Mesothelial cell of epicardium (in vitro differentiated cells): ENCODE measurements at places on chromosomes 2 and 18. TPM values are rescaled to one million over a fixed set of nuclear protein-coding genes. Genes with fewer than 3 reads are reported as not detected.

The TCF23 gene
- 0.04 TPM in 1 of 3 replicates, not detected in the others for total RNA-seq

The RFX8 gene
- total RNA-seq: 0.65 to 0.86 TPM (median 0.66 TPM) in 3 replicates

The DYNAP gene
- total RNA-seq: not detected in 3 replicates

The AMER3 gene
- not detected in 3 replicates for total RNA-seq

The DQX1 gene
- 0.16 to 0.42 TPM (median 0.29 TPM) in 3 replicates for total RNA-seq

The IL1F10 gene
- total RNA-seq: not detected in 3 replicates

The DOK1 gene
- total RNA-seq: 10.7 to 11.9 TPM (median 10.8 TPM) in 3 replicates

The STAT4 gene
- 1.9 to 2.9 TPM (median 2.4 TPM) in 3 replicates for total RNA-seq

The PKDCC gene
- 112 to 131 TPM (median 123 TPM) in 3 replicates for total RNA-seq

The TEX44 gene
- not detected in 3 replicates for total RNA-seq

The TMEFF2 gene
- 16.6 to 18.1 TPM (median 17.5 TPM) in 3 replicates for total RNA-seq

The STARD6 gene
- not detected in 3 replicates for total RNA-seq

The IL36B gene
- not detected in 3 replicates for total RNA-seq
